Tracheal epithelial cell (primary cell): ENCODE measurements at places on chromosomes 11 and 22. TPM values are rescaled to one million over a fixed set of nuclear protein-coding genes. Genes with fewer than 3 reads are reported as not detected.

The TESMIN gene
- total RNA-seq: 6.7 and 7.0 TPM in 2 replicates

The YPEL1 gene
- 1.4 TPM in 1 of 2 replicates, not detected in the other for total RNA-seq

The GRK3 gene
- 4.8 and 6.2 TPM in 2 replicates for total RNA-seq

The ZBTB16 gene
- 2.4 and 8.3 TPM in 2 replicates for total RNA-seq

The MDK gene
- 19.2 and 28.7 TPM in 2 replicates for total RNA-seq
